ENCODE measurements at places on chromosomes 4 and X.

- DNase-seq: no peak
Observed at GRCh38 chr4:145623831-145624230, 4.6 kb downstream of the MMAA start.

GRCh38 chr4:139528377-139529005, 27.5 kb downstream of the SETD7 start:
- DNase-seq: peak; percentile 42

DNA sequence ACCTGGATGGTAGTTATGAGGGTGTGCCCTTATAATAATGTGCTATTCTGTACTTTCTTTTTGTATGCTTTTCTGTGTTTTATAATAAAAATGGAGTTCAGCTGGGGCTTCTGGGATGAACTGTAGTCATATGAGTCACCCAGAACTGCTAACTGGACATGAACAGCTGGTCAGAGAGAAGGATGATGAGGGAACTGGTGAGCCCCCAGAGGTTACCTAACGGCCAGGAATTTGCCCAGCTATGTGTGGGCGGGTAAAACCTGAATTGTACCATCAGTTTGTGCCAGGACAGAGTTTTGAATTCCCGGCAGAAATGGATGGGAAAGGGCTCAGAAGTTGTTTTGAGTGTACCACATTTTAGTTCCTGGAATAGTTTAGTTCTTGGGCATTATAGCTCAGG, 138.0 kb upstream of the USP9X start:
- DNase-seq: no peak

GRCh38 chrX:68665502-68665901, 18.0 kb downstream of the STARD8 start:
- DNase-seq: no peak

DNA sequence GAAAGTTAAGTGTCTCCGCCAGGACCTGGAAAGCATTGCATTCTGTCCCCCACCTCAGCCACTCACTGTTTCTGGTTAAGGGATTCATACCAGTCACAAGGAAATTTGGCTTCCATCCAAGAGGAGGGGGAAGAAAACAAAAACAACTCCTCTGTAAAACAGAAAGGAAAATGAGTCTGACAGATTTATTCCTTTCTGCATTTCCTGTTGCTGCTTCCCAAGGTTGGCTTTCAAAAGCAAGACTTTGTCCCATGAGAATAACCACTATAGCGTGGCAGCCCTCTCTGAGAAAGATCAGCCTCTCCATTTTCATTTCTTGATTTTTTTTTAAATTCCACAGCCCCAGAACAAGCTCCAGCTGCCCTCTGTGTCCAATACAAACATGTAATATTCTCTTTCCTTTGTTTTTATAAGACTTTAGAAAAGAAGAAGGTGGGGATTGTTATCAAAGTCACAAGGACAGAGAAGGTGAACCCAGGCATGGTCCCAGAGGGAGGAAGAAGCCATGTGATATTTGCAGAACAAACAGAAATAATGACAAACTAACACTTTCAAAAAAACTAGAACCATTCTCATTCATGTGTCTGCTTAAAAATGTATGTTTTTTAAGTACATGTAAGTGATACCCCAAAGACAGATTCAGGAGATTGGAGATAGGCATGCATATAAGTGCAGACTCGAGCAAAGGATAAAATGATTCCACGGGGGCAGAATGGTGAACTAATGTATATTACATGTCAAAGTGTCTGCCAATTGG, 90.7 kb upstream of the DCLK2 start:
- DNase-seq: no peak

DNA sequence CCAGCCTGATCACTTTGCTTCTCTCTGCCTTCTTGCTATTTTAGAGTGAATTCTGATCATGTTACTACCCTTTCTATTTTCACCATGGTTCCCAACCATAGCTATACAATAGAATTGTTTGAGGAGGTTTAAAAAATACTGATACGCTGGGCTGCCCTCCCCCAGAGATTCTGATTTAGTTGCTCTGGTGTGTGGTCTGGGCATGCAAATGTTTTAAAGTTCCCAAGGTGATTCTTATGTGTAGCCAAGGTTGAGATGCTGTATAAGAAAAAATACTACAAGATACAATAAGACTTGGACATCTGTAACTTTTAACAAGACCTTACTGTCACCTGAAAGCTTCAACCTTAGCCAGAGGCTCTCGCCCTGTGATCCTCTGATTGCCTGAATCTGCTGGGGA, 22.2 kb upstream of the INTS6L start:
- no peak for DNase-seq

DNA sequence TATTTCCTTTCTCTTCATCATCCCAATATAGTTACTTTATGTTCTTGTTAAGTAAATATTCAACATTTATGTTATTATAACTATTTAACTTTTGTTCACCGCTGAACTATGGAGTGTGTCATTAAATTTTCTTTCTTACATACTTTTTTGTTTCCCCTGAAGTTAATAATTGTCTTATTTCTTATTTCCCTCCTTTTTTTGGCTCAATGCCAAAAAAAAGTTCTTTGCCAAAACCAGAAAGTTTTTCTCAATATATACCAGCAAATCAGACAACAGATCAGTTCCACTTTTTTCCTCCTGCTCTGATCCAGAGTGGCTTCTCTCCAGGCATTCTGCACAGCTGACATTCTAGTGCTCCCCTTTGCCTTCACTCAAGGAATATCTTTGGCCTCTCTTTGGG, 187.0 kb upstream of the PPARGC1A start:
- DNase-seq: no peak

GRCh38 chrX:18428006-18428405, 2.6 kb downstream of the CDKL5 start:
- no peak for DNase-seq

- DNase-seq: no peak
Observed at GRCh38 chr4:167088115-167088514, 146.2 kb downstream of the SPOCK3 start.

- DNase-seq: no peak
Observed at GRCh38 chr4:717601-718320, 12.1 kb downstream of the PCGF3 start.

DNA sequence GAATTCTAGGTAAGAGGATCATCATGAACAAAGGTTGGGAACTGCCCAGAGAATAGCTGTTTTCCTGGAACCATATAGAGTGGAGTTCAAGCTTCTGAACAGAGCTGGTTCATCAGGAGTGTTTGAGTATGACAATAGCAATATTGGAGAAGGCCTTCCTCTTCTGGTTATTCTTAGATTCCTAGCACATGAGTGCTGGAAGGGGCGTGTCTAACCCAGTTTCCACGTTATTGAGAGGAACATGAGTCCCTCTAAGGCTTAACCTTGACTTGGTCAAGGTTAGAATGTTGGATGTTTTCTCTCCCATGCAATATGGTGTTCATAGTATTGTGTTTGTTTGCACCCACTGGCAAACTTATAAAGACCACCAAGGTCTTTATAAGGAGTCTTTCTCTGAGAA, 101.3 kb downstream of the TSPAN7 start:
- no peak for DNase-seq

GRCh38 chrX:150310881-150311280, 52.2 kb upstream of the MAMLD1 start:
- DNase-seq: no peak

GRCh38 chr4:80385397-80386280, 50.1 kb downstream of the CFAP299 start:
- no peak for DNase-seq

- DNase-seq: no peak
Observed at GRCh38 chr4:181966104-181966551, 277.1 kb upstream of the TENM3 start.

DNA sequence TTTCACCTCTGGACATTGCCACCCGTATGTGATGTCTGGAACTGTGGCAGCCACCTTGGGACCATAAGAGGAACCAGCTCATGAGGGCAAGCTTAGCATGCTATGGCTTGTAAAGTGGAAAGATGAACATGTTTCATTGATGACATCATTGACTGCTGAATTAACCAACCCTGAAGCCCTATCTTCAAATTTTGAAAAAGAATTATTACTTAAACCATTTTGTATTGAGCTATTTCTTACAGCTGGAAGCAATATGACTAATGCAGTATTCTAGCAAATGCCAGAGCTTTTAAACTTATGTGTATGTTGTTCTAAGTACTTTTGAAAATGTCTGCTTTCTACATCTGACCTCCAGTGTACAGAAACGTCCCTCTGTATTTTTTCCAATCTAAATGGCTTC, 18.1 kb downstream of the GUCY2F start:
- DNase-seq: no peak

DNA sequence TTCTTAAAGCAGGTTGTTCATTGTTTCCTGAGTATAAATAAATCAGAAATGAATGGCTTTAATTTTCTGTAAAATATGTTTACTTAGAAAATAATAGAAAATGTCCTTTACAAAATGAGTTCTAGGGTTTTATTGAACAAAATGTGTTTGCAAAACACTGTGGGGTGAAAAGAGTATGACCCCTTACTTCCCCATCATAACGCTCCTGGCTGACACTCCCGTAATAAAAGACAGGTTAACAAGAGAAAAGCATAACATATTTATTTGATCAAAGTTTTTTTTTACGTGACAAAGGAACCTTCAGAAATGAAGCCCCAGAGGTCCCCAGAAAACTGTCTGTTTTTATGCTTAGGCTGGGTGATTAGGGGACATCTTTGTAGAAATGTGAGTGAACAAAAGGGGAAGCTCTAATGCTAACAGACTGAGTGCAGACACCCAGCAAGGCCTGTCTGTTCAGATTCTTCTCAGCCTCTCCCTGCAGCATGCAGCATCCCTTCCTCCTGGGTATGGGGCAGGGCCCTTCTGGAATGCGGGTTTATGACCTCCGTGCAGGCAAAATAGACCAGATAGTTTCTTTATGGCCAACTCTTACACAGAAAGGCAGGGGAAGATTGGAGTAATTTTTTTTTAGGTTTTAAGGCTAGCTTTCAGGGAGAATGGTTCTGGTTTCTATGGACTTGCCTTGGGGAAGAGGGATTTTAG, 26.1 kb downstream of the ZFP42 start:
- DNase-seq: no peak

GRCh38 chr4:88722828-88723227, 25.2 kb upstream of the NAP1L5 start:
- DNase-seq: no peak

- DNase-seq: no peak
Observed at GRCh38 chr4:79886021-79886420, 187.0 kb downstream of the ANTXR2 start.

DNA sequence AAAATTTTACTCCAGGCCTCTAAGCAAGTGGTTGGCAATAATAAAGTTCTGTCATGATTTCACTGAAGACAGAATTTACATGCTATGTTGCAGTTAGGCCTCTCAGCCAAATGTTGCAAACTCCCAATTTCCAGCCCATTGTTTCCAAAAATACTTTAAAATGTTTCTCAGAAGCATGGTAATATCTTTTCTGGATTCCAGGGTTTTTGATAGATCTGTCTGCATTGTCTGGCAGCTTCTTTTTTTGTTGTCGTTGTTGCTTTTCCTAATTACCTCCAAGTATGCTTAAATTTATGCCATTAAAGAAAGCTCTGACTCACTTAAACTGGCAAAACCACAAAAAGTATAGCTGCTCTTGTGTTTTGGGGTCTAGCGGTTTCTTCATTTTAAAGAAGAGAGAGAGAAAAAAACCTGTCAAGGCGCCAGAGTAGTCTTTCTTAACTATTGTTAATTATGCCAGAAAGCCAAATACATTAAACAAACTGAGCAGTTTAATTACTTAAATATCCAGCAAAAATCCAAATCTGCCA, 97.0 kb downstream of the AGTR2 start:
- DNase-seq: no peak

DNA sequence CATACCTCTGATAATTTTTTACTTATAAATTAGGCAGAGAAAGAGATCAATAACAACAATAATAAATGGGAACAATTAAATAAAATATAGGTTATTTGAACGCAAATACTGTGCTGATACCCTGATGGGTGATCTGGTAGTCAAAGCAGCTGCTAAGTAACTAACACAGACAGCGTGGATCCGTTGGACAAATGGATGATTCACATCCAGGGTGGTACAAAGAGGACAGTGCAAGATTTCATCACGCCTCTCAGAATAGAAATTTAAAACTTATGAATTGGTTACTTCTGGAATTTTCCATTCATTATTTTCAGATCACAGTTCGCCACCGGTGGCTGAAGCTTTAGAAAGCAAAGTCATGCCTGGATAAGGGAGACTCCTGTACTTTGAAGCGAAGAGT, 1066.0 kb upstream of the ADGRL3 start:
- no peak for DNase-seq

DNA sequence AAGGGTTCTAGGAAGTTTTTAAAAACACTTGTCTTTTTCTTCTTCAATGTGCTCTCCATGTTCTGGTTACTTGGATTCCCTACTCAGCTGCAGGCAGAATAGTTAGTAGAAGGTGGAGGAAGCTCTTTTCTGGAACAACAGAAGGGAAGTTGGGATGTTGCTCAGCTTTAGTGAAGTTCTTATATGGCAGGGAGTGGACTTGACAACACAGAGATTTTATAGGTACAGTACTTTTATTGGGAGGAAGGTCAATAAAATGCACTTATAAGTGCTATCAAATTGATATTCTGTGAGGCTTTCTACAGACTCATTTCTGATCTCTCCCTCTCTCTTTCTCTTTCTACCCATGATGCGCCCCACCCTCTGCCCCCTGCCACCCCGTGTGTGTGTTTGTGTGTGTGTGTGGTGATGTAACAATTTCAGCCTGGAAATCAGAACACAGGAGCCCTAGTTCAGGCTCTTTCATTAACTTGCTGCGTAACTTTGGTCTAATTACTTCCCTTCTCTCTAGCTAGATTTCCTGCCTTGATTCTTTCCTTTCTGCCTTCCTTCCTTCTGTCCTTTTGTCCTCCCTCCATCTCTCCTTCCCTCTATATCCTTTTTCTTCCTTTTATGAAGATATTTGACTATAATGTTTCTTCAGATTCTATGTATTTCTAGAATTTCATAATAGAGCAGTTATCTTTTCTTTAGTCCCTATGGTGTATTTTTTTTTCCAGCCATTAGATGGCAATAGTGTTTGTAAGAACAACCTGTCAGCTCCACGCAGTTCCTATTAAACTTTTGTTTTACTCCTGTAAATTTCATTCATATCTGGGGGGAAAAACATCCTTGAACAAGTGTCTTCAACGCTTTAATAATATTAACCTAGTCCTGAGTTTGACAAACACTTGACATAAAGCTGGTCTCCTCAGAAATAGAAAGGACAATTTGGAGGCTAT, 37.1 kb downstream of the HEPH start:
- DNase-seq: peak; percentile 6

GRCh38 chr4:56129431-56129861, 180.7 kb downstream of the CEP135 start:
- DNase-seq: peak; percentile 11

GRCh38 chr4:86963697-86964096, 28.9 kb downstream of the AFF1 start:
- DNase-seq: no peak

DNA sequence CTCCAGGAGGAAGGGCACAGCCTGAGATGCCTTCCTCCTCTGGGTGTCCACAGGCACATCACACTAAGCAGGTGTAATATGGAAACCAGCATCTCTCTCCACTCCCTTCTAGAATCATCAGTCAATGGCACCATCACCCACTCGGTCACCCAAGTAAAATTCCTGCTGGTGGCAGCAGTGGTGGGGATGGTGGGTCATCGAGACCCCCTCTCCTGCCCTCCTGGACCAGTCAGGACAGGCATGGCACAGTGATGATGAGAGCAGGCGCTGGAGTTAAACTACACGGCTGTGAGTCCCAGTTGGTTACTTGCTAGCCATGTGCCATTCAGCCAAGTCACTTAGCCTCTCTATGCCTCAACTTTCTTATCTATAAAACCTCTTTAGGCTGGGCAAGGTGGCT, 42.5 kb downstream of the SCD5 start:
- DNase-seq: no peak
